EL (cell line): ENCODE measurements at places on chromosomes 2 and 18.
A peak's percentile ranks its signal among the peaks of the same experiment; 100 is the strongest.

- DNase-seq: no peak
Measured at GRCh38 chr18:64270121-64270520, 121.2 kb upstream of the LINC00305 start.

DNA sequence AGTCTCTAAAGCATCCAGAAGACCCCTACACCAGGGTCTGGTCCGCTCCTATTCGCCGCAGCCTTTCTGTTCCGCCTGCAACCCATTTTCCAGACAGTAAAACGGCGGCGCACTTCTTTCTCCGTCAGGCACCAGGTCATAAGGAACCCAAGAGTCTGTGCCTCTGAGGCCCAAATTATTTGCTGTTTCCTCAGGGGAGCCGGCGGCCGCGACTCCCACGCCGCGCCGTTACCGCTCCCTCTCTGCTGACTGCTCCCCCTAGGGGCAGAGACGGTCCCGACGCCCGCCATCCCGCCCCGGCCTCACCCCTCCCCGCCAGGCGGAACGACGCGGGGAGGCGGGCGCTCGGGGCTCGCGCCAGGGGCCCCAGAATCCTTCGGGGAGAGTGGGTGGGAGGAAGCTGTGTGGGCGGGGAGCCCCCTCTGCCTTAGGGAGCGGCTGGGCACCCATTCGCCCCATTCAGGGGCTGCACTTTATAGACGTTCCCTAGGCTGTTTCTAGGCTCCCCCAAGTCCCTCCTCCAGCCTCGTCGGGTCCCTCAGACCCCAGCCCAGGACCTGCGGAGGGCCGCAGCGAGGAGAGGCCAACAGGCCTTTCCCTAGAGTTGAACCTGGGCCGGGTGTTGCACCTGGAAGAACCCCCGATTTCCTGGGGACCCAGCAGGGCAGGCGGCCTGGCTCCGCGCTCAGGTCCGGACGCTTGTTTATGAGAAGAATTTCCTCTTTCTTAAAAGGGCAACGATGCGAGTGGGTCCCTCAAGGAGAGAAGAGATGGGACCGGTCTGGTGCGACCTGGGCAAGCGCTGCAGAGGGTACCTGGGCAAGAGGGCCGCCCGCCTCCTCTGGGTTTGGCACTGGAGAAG, 3.6 kb upstream of the CTDSP1 start:
- peak; percentile 97 for DNase-seq

GRCh38 chr2:66899109-66899508, 464.2 kb downstream of the MEIS1 start:
- no peak for DNase-seq

- peak; percentile 68 for DNase-seq
Measured at GRCh38 chr2:152336119-152336853, 1.3 kb downstream of the FMNL2 start.

DNA sequence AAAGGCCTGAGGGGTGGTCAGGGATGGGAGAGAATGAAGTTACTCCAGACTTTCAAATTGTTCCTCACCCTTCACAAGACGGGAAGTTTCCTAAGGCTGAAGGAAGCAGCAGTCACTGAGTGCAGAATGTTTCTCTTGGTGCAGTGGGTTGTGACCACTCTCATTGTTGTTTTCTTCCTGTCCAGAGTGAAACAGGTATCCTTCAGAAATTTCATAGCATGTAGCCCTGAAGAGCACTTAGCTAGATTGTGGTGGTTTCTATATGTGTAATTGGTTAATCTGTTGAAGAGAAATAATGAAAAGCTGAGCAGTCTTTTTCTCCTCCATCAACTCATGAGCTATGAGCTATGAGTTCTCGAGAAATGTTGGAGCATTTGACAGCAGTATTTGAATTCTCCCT, 96.8 kb downstream of the GPD2 start:
- DNase-seq: no peak

- no peak for DNase-seq
Measured at GRCh38 chr2:236366397-236366796, 102.2 kb upstream of the ASB18 start.

GRCh38 chr2:145108959-145109710, 589.2 kb upstream of the ZEB2 start:
- no peak for DNase-seq
